NCI-H82 (cell line): ENCODE measurements at places on chromosomes 13 and 19.

- DNase-seq, result peak; percentile 58
These were observed 1.9 kb upstream of the FOXO1 start for GRCh38 chr13:40668335-40668734.

DNA sequence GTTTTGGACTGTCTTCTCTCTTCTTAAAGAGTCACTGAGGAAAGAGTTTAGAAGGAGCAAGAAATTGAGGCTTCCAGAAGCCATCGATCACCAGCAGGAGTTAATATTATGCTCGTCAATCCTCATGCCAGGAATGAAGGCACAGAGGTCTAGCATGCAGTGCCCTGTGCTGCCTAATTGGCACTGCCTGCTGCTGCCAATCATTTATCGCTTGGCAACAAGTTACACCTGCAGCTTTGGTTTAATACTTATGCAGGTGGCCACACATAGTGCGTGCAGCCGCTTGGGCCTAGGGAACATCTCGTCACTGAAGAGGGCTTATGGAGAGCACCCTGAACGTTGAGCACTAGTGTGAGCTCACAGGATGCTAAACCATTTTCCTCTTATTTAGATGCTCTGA, 2.7 kb upstream of the SOX1 start:
- no peak for DNase-seq

GRCh38 chr19:41501854-41502253, 58.9 kb downstream of the ERICH4 start:
- no peak for DNase-seq

DNA sequence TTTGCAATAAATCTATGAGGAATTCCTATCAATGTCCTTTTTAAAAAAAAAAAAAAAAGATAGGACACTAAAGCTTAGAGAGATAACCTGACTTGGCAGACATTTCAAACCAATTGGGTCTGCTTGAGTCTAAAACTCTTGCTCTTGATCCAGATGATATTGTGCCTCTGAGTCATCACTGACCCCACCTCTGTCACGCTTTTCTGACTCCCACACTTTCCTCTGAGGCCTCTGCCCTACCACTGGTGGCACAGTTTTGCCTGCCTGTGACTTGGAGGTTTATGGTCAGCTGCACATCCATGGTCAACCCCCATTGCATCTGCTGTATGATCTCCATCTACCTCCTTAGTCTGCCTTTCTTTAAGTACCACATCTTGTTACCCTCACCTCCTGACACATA, 328.7 kb downstream of the SPRY2 start:
- no peak for DNase-seq

DNA sequence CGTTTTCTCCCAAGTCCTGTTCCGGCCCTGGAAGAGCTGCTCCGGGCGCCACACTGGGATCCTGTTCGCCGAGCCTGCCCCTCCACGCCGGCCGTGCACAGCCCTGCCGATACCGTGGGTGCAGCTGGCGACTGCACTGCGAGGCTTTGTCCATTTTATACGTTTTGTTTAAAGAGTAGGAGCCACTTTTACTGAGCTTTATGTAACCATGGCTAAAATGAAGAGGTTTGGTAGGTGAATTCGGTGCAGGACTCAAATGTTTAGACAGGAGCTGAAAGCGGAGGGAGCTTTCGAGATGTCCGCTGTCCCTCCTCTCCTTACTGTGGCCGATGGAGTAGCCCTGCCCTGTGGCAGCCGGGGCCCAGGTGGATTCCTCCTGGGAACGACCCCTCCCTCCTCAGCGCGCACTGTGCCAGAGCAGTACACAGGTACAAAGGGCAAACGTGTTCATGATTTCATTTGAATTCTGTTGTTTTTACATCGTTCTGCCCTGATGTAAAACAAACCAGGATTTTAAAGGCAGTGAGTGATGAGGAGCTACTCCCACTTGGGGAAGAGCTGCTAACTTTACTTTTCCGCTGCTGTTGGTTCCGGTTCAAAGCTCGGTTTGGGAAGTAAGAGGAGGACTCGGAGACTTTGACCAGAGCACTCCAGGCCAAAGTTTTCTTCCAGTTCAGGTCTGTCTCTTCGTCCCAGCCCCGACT, 1.7 kb downstream of the COL4A2 start:
- no peak for DNase-seq

GRCh38 chr13:85564598-85564997, 234.6 kb downstream of the SLITRK6 start:
- DNase-seq, result no peak

DNA sequence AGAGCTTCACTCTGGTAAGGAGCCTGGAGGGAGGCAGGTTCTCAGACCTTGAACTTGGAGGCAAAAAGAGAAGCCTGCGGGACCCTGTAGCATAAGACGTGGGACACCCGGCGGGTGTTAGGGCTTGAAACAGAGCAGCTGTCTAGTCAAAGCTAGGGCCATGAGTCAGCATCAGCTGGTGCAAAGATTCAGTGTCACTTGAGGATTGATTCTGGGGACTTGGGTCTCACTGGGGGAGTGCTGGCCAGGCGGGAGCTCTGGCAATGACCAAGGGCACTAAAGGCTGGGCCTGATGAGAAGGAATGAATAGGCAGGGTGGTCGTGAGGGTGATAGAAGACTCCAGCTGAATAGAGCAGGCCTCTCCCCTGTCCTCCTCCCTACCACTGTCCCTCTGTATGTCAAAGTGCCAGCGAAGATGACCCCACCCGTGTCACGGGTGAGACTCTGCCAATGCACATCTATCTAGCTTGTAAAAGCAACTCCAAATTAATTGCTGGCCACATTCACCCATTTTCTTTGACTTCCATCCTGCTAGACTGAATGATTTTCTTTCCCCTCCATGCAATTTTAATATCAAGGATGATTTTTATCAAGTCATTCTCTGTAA, 97.1 kb downstream of the MBNL2 start:
- DNase-seq, result peak; percentile 32

GRCh38 chr13:53847502-53847901, 818.9 kb downstream of the OLFM4 start:
- DNase-seq, result no peak

- DNase-seq, result peak; percentile 83
These were observed 134.1 kb upstream of the SLC10A2 start for GRCh38 chr13:103200118-103200885.

GRCh38 chr19:49887037-49887664, 9.5 kb downstream of the IL4I1 start:
- peak; percentile 48 for DNase-seq

- no peak for DNase-seq
These were observed 619.2 kb upstream of the SGCG start for GRCh38 chr13:22561581-22561980.
